ENCODE measurements at places on chromosomes 3 and 15.

DNA sequence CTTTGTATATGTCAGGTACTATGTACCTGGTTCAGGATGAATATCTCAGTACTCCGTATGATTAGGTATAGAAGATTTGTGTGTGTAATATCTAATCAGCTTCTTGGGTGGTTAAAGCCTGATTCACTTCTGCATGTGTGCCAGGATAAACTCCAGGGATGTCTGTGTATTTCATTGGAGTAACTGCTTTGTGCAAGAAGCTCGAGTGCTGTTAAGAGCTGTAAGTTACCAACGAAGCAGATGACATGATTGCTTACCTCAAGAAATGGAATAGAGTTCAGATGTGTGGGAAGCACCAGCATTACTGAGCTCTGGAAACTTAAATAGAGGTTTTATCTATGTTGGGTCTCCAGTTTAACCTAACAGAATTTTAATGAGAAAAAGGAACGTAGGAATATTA lies 23.7 kb downstream of the FAM98B start:
- no peak for DNase-seq

- DNase-seq, result no peak
These were observed 93.3 kb downstream of the TRIM42 start for GRCh38 chr3:140770977-140771667.

GRCh38 chr3:67704322-67704721 lies 49.9 kb upstream of the SUCLG2 start:
- DNase-seq, result no peak

- no peak for DNase-seq
These were observed 119.9 kb downstream of the DGKG start for GRCh38 chr3:186241910-186242821.

GRCh38 chr3:112351036-112351435 lies 18.1 kb downstream of the CD200 start:
- no peak for DNase-seq

DNA sequence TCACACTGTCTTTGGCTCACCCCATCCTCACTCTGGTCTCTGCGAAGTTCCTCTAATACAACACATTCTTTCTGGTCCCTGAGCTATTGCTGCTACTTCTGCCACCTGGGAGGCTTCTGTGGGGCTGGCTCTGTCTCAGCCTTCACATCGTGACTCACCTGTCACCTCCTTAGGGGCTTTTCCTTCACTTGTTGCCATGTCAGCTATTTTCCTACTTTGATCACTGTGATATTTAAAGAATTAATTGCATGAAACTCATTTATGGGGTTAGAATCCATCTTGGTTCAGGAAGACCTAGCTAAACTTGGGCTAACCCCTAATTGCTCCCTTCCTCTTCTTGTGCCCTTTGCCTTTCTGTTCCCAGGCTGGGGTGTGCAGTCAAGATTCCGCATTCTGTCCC lies 346.9 kb downstream of the WDR72 start:
- no peak for DNase-seq

- DNase-seq, result peak; percentile 48
These were observed 239.3 kb downstream of the EPHB1 start for GRCh38 chr3:135034291-135034768.

GRCh38 chr3:4693620-4694019 lies 200.5 kb downstream of the ITPR1 start:
- DNase-seq, result no peak

- no peak for DNase-seq
These were observed 153.9 kb downstream of the GHSR start for GRCh38 chr3:172294223-172294806.

DNA sequence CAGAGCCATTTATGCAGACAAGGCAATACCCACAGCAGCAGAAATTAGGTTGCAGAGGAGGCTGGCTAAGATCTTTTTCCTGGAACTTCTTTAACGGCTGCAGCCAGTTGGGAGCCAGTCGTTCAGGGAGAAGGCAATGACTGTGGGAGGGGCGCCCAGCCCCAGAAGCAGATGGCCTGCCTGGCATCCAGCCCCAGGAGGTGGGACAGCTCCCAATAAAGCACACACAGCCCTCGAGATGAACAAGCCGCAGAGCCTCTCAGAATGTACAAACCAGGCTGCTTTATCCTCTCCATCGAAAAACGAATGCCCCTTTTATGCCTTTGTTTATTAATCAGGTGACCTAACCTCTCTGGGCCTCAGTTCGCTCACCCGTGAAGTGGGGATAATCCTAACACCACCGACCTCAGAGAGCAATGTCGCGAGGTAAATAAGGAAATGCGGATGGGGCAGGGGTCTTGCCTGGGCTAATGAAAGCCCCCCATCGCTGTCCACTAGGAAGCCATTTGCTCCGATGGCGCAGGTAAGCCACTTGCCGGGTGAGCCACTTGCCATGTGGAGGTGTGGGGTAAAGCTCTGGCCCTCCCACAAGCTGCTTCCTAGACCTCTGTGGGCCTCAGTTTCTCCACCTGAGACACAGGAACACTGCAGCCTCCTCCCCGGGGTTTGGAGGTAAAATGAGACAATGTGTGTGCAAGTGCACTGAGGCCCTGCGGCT lies 35.8 kb downstream of the MGLL start:
- no peak for DNase-seq

DNA sequence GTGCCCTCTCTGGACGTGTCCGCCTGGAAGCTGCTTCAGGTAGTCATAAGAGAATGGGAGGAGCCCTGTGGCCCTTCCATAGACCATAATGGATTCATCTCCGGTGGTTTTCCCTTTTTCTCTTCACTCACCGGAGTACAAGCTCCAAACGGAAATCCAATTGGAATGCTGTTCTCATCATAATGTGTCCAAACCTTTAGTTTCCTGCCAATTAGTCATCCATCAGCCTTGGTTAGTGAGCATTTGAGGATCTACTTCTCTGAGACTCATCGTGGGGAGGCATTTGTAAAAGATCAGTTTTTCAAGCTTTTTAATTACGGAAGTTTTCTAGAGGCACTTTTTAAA lies 34.9 kb downstream of the ABHD2 start:
- no peak for DNase-seq

GRCh38 chr3:64798316-64798715 lies 110.5 kb upstream of the ADAMTS9 start:
- no peak for DNase-seq

GRCh38 chr3:100545371-100545770 lies 53.0 kb downstream of the TMEM45A start:
- DNase-seq, result no peak

GRCh38 chr15:69631978-69632377 lies 179.4 kb downstream of the RPLP1 start:
- DNase-seq, result no peak

DNA sequence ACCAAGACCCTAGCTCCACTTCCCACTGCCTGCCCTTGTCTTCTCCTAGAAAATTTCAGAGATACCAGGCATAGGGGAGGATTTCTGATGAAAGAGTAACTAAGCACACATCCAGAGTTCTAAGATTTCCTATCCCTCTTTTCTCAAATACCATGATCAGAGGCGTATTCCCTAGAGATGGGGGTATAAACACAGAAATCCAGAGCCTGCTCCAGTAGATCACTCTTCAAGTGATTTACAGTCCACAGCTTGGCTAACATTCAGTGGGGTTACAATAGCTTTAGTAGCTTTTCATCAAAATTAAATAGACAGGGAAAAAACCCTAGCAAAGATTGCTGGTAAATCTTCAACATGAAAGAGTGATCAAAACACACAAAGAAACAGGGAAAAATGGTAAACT lies 800.7 kb upstream of the GRM7 start:
- DNase-seq, result no peak

GRCh38 chr3:154745122-154745521 lies 315.1 kb upstream of the GPR149 start:
- DNase-seq, result no peak

GRCh38 chr3:116444819-116445310 lies 422 bp downstream of the LSAMP start:
- no peak for DNase-seq

DNA sequence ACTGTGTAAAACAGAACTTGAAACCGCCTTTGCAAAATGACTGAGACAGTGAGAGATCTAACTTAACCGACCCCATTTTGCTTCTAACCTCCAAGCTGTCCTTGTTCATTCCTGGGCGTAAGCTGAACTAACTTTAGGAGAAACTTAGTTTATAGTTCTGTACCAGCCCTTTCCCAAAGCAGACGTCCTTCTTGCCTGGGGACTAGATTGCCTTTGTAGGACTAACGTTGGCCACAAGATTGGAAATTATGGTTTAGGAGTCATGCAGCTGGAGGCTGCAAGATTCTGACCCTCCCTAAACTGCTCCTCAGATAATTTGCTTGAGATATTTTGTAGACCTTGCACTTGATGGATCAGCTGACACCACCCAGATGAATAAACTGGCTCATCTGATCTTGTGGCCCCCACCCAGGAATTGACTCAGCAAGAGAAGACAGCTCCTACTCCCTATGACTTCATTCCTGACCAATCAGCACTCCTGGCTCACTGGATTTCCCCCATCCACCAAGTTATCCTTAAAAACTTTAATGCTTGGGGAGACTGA lies 219.9 kb upstream of the PROK2 start:
- no peak for DNase-seq

DNA sequence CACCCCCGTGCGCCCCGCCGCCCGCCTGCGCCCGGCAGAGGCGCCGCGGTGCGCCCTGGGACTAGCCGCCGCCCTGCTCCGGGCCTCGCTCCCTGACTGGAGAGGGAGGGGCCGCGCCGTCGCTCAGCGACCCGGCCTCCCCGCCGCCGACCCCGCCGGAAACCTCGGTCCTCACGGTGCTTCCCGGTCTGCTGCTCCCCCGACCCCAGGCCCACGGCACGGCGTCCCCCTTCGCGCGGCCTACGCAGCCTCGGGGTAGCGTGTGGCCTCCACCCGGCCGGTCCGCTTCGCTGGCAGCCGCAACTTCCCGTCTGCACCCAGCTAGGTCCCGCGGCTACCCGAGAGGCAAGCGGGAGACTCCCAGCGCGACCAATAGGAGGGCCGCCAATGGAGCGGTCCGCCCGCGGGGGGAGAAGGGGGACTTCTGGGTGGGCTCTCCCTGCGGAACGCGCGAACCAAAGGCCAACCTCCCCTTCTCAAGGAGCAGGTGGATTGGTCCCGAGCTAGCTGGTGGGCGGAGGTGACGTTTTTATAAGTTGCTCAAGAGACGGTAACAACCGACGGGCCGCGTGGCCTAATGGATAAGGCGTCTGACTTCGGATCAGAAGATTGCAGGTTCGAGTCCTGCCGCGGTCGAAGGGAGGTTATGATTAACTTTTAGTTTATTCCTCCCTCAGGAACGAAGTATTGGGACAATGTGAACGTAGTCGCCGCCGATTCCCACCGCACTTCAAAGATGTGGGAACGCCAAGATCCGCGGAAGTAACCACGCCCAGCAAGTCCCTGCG lies at the start of gene POLG:
Gene POLG (minus strand): TSS at position 315 of the 788 bp plus-strand sequence. CDS start 1,070 bp downstream, outside the sequence.
- peak; percentile 93 for DNase-seq

DNA sequence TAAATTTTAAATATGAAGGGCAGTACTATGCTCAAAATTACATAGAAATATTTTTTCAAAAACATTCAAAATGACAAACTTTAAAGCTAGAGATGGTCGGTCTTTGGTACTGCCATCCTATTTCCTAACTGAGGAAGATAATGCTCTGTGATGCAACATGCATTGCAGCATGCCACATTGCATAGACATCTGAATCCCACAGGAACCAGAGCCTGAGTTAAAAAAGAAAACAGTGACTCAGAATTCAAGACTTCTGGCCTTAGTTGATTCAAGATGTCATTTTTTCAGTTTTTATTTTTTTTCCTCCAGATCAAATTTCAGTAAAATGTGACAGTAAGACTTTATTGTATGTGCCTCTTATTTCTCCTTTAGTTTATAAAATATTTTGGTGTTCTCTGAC lies 33.1 kb downstream of the TP63 start:
- DNase-seq, result no peak

DNA sequence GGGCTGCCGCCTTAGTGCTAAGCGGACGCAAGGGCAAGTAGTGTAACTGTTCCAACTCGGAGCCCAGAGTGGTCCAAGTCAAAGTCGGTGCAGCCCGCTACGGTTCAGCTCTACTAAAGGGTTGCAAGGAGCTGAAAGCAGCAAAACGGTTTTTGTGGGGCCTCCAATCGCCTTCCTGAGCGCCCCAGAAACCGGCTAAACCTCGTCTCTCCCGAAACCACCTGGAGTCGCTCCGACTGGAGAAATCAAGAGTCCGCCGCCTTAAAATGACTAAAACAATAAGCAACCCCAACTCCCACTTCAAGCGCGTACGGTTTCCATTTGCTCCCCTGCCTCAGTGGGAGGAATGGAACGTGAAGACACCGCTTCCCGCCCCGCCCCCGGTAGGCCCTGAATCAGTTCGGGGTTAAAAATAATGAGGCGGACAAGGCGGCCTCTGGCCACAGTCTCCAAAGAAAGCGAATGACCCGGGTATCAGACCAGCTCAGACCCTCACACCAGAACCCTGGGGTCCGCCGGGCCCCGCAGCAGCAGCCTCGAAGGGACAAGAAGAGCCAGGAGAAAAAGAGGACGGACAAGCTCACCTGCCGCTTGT lies 401 bp downstream of the SEC11A start:
- no peak for DNase-seq

GRCh38 chr15:35705884-35706585 lies 160.1 kb upstream of the DPH6 start:
- no peak for DNase-seq

GRCh38 chr15:44069489-44069888 lies 125.6 kb downstream of the FRMD5 start:
- no peak for DNase-seq

GRCh38 chr3:43489930-43490329 lies 131.9 kb downstream of the ANO10 start:
- no peak for DNase-seq
